ENCODE measurements at places on chromosomes 1 and 21.

DNA sequence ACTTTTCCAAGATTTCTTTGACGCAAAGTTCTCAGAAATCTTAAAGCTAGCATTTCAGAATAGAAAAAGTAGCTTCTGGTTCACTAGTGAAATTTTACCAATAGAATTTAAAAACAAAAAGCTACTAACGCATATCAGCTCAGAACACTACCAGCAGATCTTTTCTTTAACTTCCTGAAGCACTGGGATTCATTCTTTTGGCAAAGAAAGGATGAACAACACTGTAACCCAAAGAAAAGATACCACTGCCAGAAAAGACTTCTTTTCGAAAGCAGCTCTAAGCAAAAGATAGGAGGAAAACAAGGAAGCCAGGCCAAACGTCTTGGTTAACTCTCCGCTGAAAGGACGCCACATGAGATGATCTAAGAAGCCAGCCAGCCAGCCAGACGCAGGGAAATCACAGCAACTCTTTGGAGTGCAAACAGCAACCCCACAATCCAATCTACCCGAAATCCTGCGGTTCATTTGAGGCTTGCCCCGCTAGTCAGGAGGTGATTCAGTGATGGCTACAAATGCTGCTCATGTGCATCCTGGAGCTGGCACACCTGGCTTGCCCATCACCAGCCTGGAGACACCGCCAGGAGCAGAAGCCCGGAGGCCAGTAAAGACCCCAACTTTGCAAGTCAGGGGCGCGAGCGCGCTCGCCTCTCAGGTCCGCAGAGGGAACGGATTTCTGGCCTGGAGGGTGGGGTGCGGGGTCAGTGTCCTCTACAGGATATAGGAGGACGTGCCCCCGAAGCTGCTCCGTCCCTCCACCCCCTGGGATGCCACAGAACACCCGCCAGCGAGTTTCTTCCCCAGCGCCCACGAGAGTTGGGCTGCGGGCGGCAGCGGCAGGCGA lies 812 bp downstream of the NBPF1 start:
- peak; percentile 75 for DNase-seq

GRCh38 chr1:8970870-8971337 lies 25.2 kb downstream of the CA6 start:
- DNase-seq: no peak

DNA sequence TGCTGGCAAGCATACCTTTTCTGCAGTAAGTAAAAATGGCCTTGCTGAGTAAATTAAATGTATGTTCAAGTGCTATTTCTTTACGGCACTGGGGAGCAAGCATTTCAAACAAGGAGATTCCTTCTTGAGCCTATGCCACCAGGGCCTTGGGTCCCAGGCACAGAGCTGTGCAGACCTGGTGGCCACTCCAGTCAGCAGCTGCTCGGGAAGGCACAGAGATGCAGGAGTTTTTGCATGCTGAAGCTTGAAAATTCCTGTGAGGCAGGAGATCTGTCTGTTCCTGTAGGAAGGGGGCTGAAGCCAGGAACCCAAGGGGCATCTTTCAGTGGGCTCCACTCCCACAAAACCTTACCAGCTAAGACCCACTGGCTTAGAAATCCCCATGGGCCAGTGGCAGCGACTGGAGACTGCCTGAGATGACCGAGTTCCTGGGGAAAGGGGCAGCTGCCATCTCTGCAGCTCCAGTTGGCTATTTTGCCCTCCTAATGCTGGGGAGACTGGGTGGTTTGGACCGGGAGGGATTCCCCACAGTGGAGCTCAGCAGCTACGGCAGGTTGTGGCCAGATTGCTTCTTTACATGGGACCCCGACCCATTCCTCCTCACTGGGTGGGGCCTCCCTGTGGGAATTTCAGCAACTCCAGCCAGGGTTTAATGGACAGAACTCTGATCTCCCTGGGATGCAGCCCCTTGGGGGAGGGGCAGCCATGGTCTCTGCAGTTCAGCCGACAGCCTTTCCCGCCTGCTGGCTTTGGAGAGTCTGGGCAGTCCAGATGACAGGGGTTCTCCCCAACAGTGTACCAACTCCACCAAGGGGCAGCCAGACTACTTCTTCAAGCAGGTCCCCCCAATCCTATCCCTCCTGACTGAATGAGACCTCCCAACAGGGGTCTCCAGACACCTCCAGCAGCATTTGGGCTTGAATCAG lies 8.4 kb upstream of the PGBD2 start:
- no peak for DNase-seq

DNA sequence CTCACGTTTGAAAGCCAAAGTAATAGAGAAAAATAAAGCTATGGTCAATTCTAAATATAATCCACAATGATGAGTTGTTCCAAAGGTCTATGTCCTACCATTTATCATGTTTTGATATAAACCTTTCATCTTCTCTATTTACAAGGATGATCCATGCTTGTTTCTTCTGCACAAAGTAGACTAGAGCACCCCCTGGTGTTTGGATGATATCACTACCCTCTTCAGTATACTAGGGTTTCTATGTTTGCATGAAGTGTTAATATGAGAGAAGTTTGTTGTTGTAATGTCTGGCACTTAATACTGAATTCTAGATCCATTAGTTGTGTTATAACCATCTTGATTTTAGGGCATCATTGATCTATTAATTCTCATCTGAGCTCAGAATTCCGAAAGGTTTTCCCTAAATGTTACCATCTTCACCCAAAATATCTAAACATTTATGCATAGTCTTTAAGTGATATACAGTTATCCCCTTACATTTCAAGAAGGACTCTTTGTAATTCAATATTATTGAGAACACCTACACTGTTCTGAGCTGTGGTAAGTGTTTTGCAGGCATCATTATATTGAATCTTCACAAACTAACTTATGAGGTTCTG lies 21.1 kb downstream of the CLDN8 start:
- DNase-seq: no peak

DNA sequence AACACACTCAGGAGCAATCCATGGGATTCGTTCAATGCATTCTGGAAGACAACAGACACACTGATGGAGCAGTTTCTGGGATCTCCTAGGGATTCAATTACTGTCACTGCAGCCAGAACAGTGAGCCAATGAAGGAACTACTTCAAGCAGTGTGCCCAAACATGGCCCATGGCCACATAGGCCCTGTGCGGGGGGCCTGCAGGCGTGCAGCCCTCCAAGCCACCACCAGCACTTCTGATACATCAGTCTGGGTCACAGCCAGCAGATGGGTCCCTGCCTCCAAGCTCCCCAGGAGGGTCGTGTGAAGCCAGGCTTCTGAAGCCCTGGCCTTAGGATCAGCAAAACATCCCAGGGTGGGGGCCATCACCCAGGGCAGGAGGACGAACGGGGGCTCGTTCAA lies 99.3 kb downstream of the RAVER2 start:
- DNase-seq: no peak

- DNase-seq: no peak
These were observed at the start of gene TMPRSS15 for GRCh38 chr21:18403735-18404450. TMPRSS15 (minus strand) TSS chr21:18403785; CDS start chr21:18403622, 163 bp downstream.

- no peak for DNase-seq
These were observed 218.0 kb upstream of the GALNT2 start for GRCh38 chr1:229848752-229849677.

- no peak for DNase-seq
These were observed 4.6 kb upstream of the BTG2 start for GRCh38 chr1:203300441-203301330.

GRCh38 chr1:36638268-36638667 lies 155.6 kb upstream of the CSF3R start:
- DNase-seq: no peak

DNA sequence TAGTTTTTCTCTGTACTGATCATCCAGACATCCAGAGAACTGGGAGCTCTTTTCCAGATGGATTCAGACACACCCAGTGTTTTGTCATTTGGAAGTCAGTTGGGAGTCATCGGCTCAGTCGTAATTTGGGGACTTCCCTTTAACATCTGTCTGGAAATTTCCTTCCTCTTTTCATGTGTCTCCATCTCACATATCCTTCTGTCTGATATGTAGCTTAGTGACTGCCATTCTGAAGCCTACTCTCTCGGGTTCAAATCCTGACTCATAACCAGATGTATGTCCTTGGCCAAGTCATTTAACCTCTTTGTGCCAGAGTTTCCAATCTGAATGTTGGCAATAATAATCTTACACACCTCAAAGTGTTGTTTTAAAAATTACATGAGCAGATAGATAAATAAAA lies 3.0 kb downstream of the MORC3 start:
- no peak for DNase-seq

DNA sequence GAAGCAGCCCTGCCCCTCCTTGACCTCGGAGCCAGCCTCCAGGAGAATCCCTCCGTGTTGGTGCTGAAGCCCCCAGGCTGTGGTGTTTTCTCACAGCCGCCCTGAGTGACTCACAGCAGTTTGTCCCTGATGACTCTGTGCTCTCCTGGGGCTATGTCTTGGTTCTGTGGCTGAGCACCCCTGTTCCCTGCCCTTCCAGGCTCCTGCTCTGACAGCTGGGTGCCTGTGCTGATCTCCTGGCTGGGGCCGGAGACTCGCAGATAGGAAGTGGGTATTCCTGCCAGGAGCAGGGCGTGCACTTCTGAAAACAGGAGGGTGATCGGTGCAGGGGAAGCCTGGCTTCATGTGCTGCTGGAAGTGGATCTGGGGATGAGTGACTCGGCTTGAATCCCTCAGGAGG lies 34.5 kb downstream of the POFUT2 start:
- DNase-seq: no peak

DNA sequence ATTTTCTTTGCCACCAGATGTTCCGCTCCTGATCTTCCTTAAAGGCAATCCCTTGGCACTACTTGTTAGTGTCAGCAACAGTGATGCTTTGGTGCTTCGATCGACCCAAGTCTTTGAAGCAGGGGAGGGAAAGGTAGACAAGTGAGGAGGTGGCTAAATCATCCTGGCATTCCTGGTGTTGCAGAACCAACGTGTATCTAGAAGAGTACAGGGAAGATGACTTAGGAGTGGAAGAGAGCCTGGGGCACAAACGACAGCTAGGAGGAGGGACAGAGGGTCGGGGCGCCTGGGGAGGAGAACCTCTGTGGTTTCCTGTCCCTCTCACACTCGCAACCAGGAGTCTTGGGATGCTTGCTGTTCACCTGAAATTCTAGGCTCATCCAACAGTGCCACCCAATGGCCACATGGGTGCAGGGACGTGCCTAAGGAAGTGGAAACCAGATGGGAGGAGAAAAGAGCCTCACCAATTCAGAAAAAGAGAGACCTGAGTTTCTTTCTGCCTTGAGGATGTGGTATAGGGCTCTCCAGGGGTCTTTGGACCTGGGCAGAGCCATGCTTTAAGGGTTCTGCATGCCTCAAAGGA lies 9.5 kb upstream of the KCNA2 start:
- DNase-seq: peak; percentile 67

- no peak for DNase-seq
These were observed 45.3 kb upstream of the CTBS start for GRCh38 chr1:84619383-84620102.

Measured in transverse colon (tissue), 4 donors.